ENCODE measurements at places on chromosomes 1 and 21. TPM values are rescaled to one million over a fixed set of nuclear protein-coding genes. Genes with fewer than 3 reads are reported as not detected.

GRCh38 chr1:181893937-181894336 is 167.6 kb downstream of the ZNF648 start:
- no peaks in the 10 kb centered on the region for H3K4me1 ChIP-seq
- H3K36me3 ChIP-seq, result no peaks in the 10 kb centered on the region
- H3K27me3 ChIP-seq, result no peaks in the 10 kb centered on the region
- H3K4me3 ChIP-seq, result no peak overlapping the region

DNA sequence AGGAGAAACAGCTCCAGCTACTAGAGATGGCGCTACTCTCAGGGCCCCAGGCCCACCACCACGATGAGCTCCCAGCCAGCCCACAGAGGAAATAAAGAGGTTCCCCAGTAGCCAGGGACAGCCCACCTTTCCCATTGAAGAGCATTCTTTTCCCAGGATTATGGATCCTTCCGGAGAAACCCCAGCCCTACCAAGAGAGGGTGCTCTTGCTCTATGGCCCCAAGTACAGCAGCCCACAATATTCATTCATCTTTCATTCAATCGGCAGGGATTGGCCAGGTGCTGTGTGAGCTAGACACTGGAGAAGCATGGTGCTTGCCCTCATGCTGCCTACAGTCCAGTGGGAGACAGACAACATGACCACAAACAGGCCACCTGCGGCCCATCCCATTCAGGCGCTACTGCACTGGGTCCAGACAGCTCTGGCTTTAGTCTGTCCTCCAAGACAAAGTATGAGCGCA is 29.9 kb downstream of the PMVK start:
- no peak overlapping the region for H3K27ac ChIP-seq
- no peaks in the 10 kb centered on the region for H3K36me3 ChIP-seq
- DNase-seq, result peak; percentile 52
- no peak overlapping the region for H3K4me3 ChIP-seq
- H3K4me1 ChIP-seq, result peaks cover 20% of the 10 kb centered on the region

Gene DRAXIN
- 0.02 TPM for total RNA-seq

Gene XPR1
- 24.2 TPM for total RNA-seq

Gene SMIM34
- total RNA-seq, result not detected

- H3K27me3 ChIP-seq, result peaks cover 2% of the 10 kb centered on the region
- no peak overlapping the region for H3K27ac ChIP-seq
- H3K4me3 ChIP-seq, result no peak overlapping the region
- H3K36me3 ChIP-seq, result no peaks in the 10 kb centered on the region
Measured at GRCh38 chr1:21573971-21574465, 64.8 kb downstream of the ALPL start.

Gene EPHA10
- total RNA-seq, result 0.58 TPM

DNA sequence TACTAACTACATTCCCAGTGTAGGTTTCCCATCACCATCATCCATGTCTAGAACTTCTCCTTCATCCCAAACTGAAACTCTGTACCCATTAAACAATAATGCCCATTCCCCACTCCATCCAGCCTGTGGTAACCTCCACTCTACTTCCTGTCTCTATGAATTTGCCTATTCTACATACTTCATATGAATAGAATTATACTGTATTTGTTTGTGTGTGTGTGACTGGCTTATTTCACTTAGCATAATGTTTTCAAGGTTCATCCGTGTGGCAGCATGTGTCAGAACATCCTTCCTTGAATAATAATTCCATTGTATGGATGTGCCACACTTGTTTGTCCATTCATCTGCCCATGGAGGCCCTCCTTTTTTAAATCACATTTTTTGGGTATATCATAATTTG is 35.7 kb downstream of the ATP2B4 start:
- H3K36me3 ChIP-seq, result no peaks in the 10 kb centered on the region
- no peaks in the 10 kb centered on the region for H3K27me3 ChIP-seq
- H3K4me3 ChIP-seq, result no peak overlapping the region
- H3K4me1 ChIP-seq, result peaks cover 9% of the 10 kb centered on the region

GRCh38 chr1:19640363-19641316 is 3.5 kb upstream of the NBL1 start:
- peaks cover 20% of the 10 kb centered on the region for H3K27me3 ChIP-seq
- peak overlapping the region; percentile 15 for H3K27ac ChIP-seq

- H3K36me3 ChIP-seq, result no peaks in the 10 kb centered on the region
- H3K27ac ChIP-seq, result no peak overlapping the region
- no peak for DNase-seq
- H3K27me3 ChIP-seq, result peaks cover 45% of the 10 kb centered on the region
Measured at GRCh38 chr1:6103854-6104530, 58.3 kb downstream of the KCNAB2 start.

Measured in HepG2 (cell line).